ENCODE measurements at places on chromosomes 4 and X.

DNA sequence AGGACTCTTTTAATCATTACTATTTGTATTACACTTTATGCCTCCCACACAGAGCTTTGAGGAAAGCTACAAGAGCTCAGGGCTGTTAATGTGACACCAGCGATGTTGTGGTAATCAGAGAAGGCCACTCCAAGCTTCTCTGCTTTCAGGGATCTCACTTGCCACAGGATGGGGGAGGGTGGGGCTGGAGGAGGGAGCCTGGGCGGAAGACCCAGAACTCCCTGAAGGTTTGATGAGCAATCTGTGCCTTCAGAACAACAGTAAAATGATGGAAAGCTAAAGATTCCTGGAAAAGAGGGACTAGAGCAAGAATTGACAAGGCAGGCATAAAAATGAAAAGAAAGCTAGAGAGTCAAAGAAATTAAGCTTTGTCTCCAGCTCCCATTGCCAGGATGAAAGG lies 75.6 kb downstream of the MAML3 start:
- DNase-seq, result no peak

- DNase-seq, result no peak
Observed at GRCh38 chr4:46425775-46426400, 36.0 kb upstream of the GABRA2 start.

DNA sequence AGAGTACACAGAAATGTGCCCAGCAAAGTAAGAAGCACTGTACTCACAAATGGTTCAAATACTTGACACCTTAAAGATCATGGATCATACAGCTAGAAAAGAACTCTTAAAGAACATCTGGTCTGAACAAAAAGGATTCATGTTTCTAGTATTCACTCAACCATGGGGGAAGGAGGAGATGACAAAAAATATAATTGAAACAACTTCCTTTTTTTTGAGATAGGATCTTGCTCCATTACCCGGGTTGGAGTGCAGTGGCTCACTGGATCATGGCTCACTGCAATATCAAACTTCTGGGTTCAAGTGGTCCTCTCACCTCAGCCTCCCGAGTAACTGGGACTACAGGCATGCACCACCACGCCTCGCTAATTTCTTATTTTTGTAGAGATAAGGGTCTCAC lies 6.0 kb downstream of the DHX15 start:
- DNase-seq, result no peak

DNA sequence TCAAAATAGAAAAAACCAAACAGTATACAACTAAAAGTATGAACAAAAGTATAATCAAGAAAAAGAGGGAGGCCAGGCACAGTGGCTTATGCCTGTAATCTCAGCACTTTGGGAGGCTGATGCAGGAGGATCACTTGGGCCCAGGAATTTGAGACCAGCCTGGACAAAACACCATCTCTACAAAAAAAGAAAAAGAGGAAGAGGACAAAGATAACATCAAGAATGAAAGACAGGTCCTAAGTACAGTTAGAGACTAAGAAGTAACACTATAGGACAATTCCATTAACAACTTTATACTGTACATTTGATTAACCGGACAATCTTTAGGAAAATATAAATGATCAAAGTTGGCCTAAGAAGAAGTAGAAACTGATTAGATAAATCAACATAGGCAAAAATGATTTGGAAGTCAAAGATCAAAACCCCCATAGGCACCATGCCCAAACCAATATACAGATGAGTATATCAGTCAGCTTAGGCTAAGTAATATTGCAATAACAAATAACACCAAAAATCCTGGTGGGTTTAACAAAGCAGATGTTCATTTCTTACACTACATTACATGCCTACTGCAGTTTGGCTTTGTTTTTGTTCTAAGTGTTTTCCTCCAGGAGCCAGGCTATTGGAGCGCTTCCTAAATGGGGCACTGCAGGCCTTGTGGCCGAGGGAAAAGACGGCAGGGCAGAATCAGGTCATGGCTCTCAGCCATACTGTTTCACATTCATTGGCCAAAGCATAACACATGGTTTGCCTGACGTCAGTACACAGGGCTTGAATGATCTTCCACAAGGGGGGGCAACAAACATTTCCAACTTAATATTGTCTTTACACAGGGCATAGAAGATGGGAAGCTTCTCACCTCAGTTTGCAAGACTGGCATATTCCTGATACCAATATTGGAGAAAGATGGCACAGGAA lies 42.2 kb upstream of the HGFAC start:
- no peak for DNase-seq

DNA sequence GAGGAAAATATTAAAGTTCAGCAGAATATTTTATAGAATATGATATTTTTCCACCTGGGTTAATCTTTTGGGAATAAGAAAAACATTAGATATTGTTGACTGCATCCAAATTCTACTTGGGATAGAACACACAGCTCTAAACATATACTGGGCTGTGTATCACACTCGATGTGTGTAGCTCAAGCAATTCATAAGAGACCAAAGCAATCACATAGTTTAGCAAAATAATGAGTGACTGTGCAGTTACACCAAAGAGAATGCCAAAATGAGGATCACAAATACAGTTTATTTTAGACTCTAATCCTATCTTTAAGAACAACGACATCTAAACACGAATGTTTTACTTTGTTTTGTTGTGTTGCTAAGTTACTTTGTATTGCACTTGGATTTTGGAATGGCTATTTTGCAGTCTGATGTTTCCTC lies 101.2 kb downstream of the CBR4 start:
- no peak for DNase-seq

DNA sequence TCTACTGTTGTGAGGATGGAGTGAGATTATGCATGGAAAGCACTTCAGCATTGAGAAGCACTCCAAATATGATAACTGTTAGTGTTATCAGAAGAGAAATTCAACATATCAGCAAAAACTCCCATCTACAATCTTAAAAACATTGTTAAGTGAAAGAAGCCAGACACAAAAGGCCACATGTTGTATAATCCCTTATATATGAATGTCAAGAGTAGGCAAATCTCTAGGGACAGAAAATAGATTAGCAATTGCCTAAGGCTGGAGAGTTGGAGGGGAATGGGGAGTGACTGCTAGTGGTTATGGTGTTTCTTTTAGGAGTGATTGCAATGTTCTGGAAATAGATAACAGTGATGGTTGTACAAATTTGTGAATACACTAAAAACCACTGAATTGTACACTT lies 122.5 kb upstream of the LNX1 start:
- DNase-seq, result no peak

DNA sequence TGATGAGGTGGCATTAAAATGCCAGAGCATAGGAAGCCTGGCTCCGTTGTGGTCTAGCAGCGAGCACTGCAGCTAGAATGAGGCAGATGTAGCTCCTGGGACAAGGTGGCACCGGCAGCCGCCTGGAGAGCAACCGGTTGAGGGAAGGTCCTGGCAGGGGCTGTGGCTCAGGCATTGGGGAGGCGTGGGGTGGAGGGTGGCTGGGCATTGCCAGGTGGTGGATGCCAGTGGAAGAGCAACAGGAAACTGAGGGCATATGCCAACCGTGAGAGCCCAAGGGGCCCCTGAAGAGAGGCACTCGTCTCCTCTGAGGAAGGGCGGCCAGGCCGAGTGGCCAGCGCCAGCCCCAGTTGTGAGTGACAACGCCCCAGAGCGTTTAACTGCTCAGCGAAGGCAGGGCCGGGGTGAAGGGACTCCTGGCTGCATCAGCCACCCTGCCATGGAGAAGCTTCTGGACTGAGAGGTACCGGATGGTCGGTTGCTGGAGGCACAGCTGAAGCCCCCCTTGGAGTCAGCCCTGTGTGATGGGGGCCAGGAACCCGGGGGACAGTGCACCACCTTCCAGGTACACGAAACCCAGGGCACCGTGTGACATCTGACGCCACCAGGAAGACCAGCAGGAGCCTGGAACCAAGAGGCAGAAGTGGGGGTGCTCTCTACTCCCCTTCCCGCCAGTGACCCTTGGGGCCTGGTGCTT lies 13.2 kb upstream of the PDE6B start:
- DNase-seq, result no peak

- DNase-seq, result no peak
Observed at GRCh38 chr4:96164814-96165351, 325.0 kb downstream of the PDHA2 start.

- no peak for DNase-seq
Observed at GRCh38 chr4:146098397-146098796, 77.1 kb upstream of the LSM6 start.

GRCh38 chrX:129193357-129193756 lies 329.9 kb downstream of the SMARCA1 start:
- no peak for DNase-seq

DNA sequence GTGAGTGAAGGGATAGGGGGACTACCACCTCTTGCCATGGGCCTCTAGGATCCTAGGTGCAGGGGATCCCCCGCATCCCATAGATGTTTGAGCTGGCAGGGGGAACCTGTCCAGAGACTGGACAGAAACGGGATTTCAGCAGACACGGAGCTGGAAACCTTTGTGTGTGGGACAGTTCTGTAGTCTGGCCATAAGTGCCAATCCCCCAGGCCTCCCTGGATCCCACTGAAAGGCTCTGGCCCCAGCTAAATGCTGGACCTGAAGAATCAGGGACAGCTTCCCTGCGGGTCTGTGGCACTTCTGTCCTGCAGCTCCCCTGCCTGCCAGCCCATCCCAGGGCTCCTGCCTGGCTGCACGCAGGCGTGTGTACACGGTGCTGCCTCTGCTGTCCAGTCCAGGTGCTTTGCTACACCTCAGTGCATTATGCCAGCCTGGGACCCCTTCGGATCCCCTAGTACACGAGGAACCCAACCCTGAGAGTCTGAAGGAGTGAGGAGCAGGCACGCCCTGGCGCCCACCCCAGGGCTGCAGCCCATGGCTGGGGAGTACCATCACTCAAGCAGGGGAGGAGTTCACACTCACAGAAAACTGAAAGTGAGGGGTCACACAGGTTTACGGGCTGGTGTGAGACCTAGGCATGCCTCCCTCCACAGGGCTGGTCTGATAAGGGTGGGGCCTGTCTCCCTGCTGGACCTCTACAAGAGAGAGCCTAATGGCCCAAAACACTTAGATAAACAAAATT lies 703.0 kb downstream of the ARAP2 start:
- DNase-seq, result no peak

GRCh38 chrX:4550018-4550417 lies 836.6 kb upstream of the PRKX start:
- no peak for DNase-seq

- no peak for DNase-seq
Observed at GRCh38 chrX:125398959-125399440, 79.3 kb downstream of the TEX13C start.

DNA sequence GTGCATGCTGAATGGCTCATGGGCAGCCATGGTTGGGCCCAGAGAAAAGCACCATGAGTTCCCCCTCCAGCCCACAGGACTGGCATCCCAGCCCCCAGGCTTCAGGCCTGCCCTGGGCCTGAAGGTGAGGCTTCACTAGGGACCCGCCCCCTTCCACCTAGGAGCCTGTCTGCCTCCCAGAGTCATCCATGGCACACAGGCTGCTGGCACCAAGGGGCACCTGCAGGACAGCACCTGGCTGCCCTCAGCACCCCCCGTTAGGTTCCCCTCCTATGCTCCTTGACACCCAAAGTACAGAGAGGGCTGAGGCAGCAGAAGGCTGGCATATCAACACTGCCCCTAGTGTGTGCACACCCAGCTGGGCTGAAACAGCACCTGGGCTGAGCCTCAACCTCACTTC lies 566.7 kb upstream of the PCDH7 start:
- DNase-seq, result no peak

DNA sequence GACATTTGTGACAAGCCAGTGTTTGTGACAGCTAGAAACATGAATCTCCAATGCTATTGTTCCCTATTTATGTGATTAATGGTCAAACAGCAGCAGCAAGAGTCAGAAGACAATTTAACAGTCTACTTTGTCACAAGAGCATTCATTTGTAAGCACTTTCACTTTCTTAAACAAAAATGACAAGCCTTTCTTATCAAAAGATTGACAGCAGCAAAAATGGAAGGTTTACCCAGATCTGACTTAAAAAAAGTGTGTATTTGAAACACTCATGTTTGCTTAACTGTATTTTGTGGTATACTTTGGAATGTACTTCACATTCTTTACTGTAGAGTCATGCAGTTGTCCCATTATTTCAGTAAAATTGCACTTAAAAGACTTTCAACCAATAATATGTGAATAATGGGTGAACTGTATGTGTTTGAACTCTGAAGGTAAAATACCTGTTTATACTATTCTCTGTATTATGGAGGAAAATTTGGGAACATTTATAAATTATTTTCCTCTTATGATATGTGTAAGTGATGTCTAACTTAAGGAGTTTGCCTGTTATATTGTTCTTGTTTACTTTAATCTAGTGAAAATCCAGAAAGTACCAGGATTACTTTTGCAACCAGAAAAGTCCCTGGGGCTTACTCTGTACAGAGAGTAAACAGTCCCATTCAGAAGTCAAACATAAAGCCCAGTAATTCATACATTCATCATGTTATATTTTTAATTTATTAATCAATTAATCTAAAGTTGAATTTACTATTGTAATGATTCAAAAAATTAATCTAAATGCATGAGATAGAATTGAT lies 314.9 kb upstream of the TRAM1L1 start:
- DNase-seq, result no peak

- DNase-seq, result no peak
Observed at GRCh38 chr4:19187096-19187495, 1064.6 kb upstream of the SLIT2 start.

GRCh38 chr4:52989865-52990264 lies 127.7 kb downstream of the RASL11B start:
- DNase-seq, result no peak

GRCh38 chrX:2192584-2193272 lies 308.0 kb downstream of the DHRSX start:
- no peak for DNase-seq

GRCh38 chr4:47289805-47290204 lies 173.7 kb downstream of the COMMD8 start:
- no peak for DNase-seq

DNA sequence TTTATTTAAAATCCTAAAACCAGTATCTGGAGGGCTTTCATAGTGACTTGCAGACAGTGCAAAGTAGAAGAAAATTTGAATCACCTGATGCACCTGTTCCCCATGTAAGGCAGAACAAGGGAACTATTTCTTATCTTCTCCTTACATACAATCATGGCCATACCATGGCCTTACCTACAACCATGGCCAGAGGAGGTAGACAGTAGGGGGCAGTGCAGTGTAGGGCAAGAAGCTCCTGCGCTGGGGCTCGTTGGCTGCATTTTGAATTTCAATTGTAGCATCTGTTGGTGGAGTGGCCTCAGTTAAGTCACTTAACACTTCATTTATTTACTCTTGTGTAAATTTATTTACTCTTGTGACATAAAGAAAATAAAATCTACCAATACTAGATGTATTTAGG lies 33.0 kb downstream of the GALNTL6 start:
- no peak for DNase-seq

GRCh38 chr4:90007494-90008167 lies 113.0 kb downstream of the MMRN1 start:
- DNase-seq, result no peak

GRCh38 chr4:53732661-53733060 lies 141.4 kb upstream of the LNX1 start:
- no peak for DNase-seq

- no peak for DNase-seq
Observed at GRCh38 chr4:188680004-188680666, 540.9 kb downstream of the TRIML1 start.

GRCh38 chr4:101230801-101231426 lies 116.4 kb downstream of the PPP3CA start:
- DNase-seq, result no peak

GRCh38 chrX:153844509-153845082 lies 14.3 kb upstream of the PDZD4 start:
- no peak for DNase-seq

Data from spinal cord (tissue), 10 donors.